Uterus (tissue), 4 donors: ENCODE measurements at places on chromosomes 1 and 21.
A peak's percentile ranks its signal among the peaks of the same experiment; 100 is the strongest.

DNA sequence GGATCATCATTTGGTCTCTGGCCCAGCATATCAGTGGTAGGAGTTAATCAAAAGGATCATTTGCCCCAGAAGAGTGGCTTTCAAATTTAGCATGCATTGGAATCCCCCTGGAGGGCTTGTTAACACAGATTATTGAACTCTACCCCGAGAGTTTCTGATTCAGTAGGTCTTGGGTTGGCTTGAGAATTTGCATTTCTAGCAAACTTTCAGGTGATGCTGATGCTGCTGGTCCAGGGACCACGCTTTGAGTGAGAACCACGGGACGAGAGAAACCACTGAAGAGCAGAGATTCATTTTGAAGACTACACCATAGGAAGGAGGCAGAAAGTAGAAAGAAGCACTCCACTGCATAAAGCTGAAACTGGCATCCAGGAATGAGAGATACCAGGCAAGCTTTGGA lies 81.3 kb upstream of the DUSP10 start:
- DNase-seq: no peak

- DNase-seq: no peak
Measured at GRCh38 chr1:4652631-4653327, 1.6 kb upstream of the AJAP1 start.

DNA sequence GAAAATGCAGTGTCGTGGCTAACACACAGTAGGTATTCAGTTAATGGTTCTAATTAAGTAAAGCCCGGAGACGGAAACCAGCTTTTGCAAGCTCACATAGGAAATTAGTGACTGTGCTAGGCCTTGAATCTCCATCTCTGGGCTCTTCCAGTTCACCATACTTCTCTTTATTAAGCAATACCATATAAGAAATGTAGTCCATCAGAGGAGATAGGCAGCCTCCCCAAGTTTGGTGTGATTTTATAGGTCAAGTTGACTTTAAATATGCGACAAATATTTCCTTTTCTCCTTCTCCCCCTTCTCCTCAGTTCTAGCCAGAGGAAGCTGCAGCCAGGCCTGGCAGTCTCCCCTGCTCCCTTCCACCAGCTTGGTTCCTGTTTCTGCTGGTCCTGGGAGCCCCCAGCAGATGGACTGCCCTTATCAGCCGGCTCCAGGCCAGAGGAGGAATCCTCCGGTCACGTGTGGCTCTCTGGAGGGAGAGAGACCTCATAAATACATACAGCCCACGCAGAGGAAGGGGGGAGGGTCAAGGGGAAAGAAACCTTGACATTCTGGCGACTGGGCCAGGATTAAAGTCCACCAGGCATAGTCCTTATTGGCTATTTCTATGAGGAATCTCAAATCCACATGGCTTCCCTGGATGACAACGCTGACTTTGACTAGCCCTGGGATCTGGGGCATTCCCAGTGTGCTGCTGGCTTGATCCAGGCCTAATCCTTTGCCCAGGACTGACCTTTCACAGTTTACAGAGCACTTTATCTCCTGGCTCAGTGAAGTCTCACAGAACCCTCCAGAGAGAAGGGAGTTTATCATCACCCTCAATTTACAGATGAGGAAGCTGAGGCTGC lies 115.1 kb upstream of the JUN start:
- peak; percentile 64 for DNase-seq

DNA sequence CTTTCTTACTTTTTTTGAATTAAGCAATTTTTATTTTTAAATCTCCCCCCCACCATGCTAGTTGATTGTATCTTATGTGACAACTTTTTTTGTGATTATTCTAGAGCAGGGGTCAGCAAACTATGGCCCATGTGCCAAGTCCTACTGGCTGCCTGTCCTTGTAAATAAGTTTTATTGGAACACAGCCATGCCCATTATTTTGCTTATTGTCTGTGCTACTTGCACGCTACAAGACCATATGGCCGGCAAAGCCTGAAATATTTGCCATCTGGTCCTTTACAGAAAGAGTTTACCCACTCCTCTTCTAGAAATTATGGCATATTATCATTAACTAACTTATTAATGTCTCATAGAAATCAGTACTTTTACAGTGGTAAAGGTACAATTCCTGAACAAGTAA lies 51.7 kb downstream of the AK5 start:
- DNase-seq: no peak

GRCh38 chr21:32772281-32773047 lies 909 bp upstream of the PAXBP1 start:
- DNase-seq: no peak

DNA sequence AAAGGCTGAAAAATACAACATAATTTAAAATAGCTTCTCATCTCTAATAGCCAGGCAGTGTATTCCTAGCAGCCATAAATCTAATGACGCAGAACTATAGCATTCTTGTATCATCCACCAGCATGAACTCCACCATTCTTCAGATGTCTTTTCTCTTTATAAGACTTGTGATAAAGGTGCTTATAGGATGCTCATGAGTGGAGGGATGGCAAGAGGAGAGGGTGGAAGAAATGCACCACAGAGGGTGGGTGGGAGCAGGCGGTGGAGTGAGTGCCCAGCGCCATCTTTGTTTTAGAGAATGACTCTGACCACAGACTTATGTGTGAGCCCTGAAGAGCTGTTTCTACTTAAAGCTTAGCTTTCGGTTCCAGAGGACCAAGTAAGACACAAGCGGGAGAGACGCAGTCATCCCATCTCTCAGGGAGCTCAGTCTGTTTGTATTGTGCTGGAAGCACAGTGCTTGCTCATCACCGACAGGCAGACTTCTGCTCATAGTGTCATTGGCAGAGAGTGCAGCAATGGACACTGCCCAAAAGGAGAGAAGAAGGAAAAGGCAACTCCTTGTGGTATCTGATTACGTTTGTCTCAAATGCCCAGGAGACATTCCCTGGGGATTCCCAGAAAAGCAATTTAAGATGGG lies 65.6 kb downstream of the KCNJ15 start:
- no peak for DNase-seq

DNA sequence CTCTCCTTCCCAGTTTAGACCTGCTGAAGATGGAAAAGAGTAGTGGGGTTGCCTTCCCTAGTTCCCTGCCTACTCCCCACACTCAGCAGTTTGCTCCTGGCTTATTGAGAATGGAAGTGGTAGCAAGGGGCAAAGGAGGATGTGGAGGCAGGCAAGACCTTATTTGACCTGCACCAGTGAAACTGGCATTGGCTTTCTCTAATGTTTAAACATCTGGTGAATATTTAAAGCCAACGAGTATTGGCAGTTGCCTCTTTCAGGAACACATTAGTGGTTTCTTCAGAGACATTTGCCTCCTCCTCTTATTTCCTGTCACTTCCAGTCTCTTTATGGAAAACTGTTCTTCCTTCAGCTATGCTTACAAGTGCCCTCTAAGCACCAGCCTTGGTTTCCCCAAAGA lies 62.4 kb upstream of the VAV3 start:
- DNase-seq: no peak

GRCh38 chr21:25772686-25773085 lies 37.9 kb downstream of the GABPA start:
- DNase-seq: no peak

DNA sequence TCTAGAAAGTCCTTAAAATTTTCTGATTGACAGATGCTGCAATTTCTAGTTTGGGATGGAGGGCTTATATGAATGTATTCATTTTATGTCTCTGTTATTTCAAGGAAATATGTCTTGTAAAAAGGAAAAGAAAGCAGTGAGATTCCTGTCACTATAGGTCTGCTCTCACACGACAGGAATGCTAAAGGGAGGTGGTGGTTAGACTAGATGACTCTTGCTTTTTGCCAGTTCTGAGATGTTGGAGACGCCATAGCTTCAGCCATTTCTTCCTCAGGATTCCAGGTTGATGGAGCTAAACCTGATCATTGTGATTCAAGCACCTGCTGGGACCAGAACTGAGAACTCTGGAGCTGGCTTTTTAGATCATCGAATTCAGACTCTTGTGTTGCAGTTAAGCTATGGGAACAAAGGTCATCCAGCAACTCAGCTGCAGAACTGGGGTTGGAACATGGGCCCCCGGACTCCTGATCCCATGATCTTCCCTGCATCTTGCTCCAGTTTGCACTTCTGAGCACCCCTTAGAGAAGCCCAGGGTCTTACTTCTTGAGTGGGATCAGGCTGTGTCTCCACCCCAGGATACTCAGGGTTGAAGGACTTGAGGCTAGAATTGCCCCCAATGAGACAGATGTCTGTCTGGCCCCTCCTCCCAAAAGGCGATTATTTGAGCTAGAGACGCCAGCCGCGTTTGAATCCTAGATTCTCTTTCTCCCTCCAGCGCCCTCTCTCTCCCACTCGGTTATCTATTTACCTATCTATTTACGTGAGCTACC lies 46.7 kb upstream of the FOXO6 start:
- no peak for DNase-seq

DNA sequence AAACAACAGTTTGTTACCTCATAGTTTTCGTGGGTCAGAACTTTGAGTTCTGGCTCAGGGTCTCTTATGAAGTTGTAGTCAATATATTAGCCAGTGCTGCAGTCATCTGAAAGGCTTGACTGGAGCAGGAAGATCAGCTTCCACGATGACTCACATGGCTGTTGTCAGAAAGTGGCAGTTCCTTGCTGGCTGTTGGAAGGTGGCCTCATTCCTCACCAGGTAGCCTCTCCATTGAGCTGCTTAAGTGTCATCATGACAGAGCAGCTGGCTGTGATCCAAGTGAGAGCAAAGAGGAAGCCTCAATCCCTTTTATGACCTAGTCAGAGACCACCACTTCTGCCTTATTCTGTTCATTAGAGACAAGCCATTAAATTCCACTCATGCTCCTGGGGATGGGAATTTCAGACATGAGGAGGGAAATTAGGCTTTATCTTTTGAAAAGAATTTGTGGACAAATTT lies 5.6 kb downstream of the OSBPL9 start:
- DNase-seq: peak; percentile 77

DNA sequence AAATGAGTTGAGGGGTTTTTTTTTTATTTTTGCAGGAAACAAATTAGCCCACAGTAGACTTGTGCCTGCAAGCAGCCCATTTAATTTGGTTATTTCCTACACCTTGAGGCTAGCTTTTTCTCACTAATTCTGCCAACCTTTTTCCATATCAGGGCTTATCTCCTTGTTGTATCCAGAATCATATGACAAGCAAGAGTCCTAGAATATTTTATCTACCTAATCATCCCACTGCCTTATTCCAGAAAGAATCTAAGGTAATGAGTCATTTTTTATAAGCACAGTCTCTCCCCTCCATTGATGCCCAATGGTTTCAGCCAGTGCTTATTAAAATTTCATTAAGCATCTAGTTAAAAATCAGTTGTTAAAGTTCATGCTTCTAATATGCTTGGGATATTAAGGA lies 324.1 kb downstream of the BARHL2 start:
- DNase-seq: no peak

- no peak for DNase-seq
Measured at GRCh38 chr1:63937461-63938022, 163.7 kb downstream of the ROR1 start.
